ENCODE measurements at places on chromosomes 1 and 21.

GRCh38 chr1:3942416-3943122 lies 42.5 kb upstream of the C1orf174 start:
- peak; percentile 61 for DNase-seq

- no peak for DNase-seq
Measured at GRCh38 chr21:28781602-28782276, 210.9 kb downstream of the LTN1 start.

GRCh38 chr1:150473659-150474058 lies 13.6 kb upstream of the TARS2 start:
- DNase-seq = no peak

GRCh38 chr1:201085902-201086735 lies 26.1 kb downstream of the CACNA1S start:
- DNase-seq = no peak

- DNase-seq = no peak
Measured at GRCh38 chr1:6738987-6739676, 37.5 kb upstream of the DNAJC11 start.

- DNase-seq = no peak
Measured at GRCh38 chr1:221839321-221839720, 97.4 kb upstream of the DUSP10 start.

DNA sequence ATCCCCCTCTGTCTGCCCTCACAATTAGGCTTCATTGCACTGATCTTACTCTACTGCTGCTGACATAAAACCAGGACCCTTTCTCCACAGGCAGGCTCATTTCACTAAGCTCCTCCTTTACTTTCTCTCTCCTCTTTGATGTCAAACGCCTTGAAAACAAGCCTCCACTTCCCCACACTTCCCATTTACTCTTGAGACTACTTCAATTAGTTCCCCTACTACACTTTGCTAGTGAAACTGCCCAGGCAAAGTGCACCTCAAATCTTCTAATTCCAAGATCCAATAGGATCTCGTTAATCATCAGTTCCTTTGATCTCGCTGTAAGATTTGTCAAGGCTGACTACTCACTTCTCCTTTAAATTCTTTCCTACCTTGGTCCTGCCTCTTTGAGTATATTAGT lies 5.9 kb upstream of the CDC20 start:
- DNase-seq = no peak

DNA sequence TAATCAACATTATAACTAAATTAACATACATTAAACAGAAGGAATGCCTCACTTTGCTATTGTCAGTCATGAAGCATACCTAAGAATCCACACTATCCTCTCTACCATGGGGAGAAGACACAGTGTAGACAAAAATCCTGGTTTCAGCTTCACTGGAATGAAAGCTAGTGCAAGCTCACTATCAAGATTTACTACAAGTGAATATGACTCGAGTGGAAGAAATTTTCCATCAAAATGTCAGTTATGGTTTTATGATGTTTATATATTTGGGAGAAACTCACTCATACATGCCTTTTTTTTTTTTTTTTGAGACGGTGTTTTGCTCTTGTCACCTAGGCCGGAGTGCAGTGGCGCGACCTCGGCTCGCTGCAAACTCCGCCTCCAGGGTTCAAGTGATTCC lies 424.3 kb downstream of the KCNT2 start:
- DNase-seq = no peak

DNA sequence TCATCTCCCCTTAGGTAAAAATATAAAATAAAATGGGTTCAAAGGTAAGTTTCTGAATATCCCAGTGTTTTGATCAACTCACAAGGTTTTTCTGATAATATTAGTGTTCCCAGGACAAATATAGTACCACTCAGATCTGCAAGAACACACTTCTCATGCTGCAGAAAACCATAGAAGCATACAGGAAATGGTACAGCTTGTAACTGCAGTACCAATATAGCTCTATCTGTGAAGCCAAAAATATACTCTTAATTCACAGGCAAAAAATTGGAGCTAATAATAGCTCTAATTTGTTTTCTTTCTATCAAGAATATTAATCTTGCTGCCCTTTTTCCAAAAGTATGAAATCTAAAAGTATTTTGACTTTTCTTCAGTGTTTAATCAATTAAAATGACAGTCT lies 13.2 kb downstream of the VPS45 start:
- no peak for DNase-seq

DNA sequence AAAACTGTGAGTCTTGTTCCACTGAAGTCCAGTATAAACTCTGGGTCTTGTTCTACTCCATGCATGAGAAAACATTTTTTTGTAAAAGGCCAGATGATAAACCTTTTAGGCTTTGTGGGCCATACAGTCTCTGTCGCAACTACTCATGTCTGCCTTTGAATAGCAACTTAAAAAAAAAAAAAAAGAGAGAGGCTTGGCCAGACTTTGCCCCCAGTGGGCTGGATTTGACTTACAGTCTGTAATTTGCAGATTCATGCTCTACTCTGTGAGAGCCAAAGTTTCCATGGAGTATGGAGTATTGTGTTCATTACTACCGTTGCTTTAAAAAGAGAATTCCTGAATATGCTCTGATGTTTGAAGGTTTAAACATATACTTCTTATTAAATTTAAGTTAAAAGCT lies 654.9 kb upstream of the PKN2 start:
- no peak for DNase-seq

GRCh38 chr21:29018540-29018939 lies 609 bp downstream of the RWDD2B start:
- no peak for DNase-seq

DNA sequence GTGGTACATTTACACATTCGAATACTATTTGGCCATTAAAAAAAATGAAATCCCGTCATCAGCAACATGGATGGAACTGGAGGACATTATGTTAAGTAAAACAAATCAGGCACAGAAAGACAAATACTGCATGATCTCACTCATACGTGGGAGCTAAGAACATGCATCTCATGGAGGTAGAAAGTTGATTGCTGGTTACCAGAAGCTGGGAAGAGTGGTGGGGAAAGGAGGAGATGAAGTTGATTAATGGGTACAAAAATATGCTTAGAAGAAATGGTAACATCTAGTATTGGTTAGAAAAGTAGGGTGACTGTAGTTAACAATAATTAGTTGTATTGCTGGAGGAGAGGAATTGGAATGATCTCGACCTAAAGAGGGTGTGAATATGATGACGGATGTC lies 24.6 kb upstream of the RNF187 start:
- DNase-seq = no peak

GRCh38 chr1:90154711-90155110 lies 159.8 kb downstream of the ZNF326 start:
- no peak for DNase-seq

GRCh38 chr1:209162651-209163050 lies 420.9 kb upstream of the CAMK1G start:
- no peak for DNase-seq

- no peak for DNase-seq
Measured at GRCh38 chr1:84704872-84705417, 14.7 kb upstream of the SSX2IP start.

DNA sequence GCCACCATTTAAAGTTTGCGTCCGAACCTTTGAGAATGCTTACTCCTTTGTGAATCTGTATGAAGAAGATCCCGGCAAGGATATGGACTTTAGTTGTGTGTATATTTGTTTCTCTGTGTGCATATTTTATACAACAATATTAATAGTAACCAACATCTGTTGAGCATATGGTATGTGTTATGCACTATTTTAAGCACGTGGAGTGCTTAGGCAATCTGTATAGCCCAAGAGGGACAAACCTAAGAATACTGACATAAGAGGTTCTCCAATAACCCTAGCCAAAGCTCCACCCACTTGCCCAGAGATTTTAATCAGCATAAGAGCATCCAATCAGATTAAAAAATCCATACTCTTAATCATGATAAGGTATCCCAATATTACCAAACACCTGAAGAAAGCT lies 92.7 kb downstream of the MAB21L3 start:
- no peak for DNase-seq

DNA sequence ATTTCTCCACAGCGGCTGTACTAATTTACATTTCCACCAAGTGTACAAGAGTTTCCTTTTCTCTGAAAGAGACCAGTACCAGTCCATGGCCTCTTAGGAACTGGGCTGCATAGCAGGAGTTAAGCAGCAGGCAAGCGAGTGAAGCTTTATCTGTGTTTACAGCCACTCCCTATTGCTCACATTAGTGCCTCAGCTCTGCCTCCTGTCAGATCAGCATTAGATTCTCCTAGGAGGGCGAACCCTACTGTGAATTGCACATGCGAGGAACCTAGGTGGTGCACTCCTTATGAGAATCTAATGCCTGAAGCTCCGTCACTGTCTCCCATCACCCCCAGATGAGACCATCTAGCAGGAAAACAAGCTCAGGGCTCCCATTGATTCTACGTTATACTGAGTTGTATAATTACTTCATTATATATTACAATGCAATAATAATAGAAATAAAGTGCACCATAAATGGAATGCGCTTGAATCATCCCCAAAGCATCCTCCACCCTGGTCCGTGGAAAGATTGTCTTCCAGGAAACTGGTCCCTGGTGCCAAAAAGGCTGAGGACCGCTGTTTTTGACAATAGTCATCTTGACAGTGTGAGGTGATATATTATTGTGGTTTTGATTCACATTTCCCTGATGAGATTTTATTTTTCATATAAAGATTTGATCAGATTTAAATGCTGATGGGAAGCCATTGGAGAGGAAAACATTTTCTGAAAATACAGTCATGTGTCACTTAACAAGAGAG lies 45.5 kb upstream of the MRPS6 start:
- no peak for DNase-seq

DNA sequence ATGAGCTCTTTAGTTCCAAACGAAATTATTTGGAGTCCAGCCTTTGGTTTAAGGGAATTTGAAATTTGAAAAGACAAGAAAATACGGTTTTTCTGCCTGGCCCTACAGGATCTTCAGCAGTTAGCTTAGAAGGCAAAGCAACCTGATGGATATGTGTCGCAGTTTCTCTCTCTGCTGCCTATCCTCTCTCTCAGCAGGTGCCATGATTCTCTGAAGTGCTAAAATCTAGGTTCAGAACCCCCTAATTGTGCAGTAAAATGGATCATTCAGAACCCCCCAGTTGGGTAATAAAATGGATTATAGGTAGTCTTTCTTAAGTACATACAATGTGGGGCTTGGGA lies 446 bp upstream of the DEPDC1 start:
- no peak for DNase-seq

DNA sequence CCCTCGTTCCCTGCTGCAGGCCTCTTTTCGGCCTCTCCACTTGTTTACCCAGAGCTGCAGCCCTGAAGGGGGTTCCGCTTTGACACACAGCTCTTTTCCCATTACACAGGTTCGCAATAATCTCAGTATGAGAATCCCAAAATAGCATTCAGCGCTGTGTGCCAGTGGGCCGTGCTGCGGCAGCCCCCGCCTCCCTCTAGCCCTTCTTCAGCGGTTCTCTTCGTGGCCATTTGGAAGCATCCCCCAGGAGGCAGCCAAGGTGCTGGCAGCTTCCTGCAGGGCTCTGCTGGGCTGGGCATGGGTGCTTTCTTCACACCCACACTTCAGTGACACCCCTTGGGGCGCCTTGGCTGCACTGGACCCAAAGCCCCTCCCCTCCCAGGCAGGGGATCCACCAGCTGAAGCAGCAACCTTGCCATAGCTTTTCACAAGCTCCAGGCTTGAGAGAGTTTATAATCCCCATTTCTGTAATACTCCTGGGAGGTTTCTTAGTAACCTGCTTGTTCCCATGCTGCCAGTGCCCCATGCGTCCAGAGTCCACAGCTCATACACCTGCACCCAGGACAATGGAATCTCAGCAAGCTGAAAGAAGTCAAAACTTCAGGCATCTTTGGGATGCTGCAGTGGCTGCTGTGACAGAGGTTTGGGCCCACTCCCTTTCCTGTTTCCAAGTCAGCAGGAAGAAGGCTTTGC lies 8.1 kb downstream of the NCF2 start:
- DNase-seq = no peak

GRCh38 chr21:42393443-42393950 lies 2.4 kb downstream of the TMPRSS3 start:
- no peak for DNase-seq

GRCh38 chr1:178120088-178120487 lies 26.2 kb downstream of the RASAL2 start:
- DNase-seq = no peak

DNA sequence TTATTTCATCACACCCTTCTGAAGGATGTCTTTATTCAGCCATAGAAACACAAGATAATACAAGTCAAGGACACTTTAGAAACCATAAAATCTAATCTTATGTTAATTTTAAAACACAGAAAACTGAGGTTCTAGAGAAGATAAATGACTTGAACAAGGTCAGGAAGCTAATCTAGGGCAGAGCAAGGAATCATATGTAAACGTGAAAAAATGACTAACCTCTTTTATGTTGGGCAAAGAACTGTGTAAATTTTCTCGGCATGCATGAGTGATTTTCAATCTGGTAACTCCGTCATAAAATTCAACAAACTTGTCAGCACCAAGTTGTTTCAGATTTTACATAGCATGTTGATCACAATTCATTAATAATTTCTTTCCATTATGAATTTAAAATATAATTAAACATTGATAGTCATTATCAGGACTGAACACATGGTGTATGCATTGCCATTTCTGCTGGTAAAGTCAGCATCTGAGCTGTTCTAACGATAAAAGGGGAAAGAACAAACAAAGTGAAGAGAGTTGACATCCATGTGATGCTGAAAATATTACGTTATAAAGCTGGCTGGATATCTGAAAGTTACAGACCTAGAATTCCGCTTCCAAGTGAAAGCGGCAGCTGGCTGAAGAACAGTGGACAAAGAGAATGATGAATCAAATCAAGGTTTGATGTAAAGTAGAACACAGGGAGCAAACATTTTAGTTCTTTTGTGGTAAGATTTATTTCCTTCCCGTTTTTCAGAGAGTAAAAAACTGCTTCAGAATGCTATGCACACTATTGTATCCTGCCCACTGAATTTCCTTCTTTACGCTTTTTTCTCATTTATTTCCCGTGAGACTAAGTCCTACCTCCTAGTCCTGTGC lies 1037.4 kb upstream of the TMPRSS15 start:
- DNase-seq = no peak

- DNase-seq = no peak
Measured at GRCh38 chr1:233025157-233025556, 74.7 kb downstream of the NTPCR start.

DNA sequence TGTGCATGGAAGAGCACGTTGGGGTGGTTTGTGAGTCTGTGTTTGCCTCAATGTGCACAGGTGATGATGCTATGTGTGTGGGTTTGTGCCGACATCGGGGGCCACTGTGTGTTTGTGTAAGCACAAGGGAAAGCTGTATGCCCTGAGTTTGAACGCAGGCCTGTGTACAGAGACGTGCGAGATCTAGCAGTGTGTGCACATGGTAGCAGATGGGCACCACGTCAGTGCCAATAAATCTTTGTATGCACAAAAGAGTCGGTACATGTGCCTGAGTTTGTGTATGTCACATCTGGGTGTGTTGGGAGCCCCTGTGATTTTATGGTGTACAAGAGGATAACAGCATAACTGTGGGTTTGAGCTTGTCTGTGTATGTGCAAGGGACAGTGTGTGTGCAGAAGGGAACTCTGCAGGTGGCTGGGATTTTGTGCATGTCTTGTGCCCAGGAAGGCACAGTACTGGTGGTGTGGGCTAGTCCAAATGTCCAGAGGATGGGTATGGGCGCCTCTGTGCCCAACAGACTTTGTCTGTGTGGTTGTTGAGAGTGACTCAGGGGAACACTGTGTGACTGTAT lies 32.0 kb upstream of the WASF2 start:
- no peak for DNase-seq

All from NCI-H1417 treated with DMSO at 0.1 percent for 48 hours (cell line).